ENCODE measurements at places on chromosomes 16 and 17.

GRCh38 chr16:13968835-13969234 is 48.9 kb downstream of the ERCC4 start:
- DNase-seq: no peak

DNA sequence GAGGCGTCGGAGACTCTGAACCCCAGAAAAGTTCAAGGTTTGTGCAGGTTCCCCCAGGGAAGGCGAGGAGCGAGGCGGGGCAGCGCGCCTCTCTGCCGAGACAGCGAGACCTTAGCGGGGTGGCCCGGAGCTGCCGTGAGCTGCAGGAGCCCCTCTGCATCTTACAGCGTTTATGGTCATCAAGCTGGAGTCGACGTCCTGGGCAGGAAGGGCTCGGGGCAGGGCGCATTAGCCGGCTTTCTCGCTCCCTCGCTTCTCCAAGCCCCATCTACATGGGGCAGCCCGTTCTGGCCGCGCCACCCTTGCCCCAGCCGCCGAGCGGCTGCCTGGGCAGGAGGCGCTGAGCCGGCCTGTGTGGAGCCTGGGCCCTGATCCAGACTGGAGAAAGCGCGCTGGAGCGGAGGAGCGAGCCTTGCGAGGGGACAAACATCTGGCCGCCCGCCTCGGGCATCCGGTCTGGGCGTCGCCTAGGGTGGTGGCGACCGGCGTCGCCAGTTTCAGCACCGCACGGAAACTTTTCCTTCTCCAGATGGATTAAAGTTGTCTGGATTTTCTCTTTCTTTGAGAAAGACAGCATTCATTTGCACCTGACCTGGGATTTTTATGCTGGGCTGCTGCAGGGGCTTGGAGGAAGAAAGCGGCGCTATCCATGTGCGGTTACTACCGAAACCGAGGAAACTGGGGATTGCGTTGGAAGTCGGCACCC is 750 bp downstream of the TMEM132E start:
- DNase-seq: no peak

GRCh38 chr16:69762814-69763598 is 874 bp downstream of the WWP2 start:
- peak; percentile 49 for DNase-seq

DNA sequence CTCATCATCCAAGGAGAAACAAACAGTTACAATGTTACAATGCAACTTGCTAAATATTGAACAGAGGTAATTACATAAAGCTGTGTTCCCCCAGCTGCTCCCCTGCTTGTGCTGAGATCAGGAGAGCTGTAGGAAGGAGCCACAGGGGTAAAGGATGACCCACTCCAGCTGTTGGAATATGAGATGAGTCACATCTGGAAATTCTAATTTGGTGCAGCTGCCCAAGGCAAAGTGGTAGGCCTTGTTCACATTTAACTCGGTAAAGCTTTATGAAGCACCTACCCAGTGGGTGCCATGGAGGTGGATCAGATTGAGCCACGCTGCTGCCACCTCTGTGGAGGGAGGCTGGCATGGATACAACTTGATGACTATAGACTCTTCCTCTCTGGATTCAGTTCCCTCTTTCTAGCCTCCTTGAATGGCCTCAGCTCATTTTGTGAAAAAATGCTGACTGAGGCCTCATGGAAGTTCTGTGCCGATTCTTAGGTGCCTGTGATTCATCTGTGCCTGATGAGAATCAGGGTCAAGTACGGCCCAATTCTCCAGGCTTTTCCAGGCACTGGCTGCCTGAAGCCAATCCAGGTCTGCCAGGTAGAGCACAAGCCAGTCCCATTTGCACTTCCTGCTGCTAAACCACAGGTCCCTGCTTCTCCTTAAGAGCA is 7.4 kb downstream of the ZNF689 start:
- DNase-seq: peak; percentile 37

DNA sequence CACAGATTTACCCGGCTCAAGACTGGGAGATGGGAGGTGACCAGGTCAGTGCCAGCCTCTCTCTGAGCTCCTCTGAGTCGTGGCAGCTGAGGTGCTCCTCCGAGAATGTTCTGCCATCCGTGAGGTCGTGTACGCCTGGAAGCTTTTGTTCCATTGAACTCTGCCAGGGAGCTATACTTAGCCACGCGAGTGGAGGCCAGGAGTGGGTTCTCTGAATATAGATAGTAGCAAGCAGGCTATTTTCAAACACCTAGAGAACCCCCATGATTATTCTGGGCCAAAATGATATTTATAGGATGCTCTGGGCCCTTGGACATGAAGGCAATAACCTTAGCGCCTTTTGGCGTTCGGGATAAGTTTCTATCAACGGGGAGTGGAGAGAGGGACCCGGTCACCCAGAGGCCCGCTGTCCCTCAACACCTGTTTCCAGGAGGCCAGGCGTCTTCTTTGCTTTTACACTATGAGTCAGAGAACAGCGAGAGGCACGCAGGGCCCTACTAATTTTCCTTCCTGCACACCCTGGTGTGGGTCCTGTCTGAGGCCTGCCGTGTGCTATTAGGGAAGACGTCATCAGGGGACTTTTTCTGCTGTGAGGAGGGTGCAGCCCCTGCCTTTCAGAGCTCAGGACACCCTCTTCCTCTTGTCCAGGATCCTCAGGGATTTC is 11.0 kb upstream of the MVD start:
- DNase-seq: no peak

GRCh38 chr17:74831444-74832146 is 28.1 kb downstream of the GRIN2C start:
- DNase-seq: no peak

- no peak for DNase-seq
Measured at GRCh38 chr17:40556198-40556661, 9.0 kb downstream of the CCR7 start.

DNA sequence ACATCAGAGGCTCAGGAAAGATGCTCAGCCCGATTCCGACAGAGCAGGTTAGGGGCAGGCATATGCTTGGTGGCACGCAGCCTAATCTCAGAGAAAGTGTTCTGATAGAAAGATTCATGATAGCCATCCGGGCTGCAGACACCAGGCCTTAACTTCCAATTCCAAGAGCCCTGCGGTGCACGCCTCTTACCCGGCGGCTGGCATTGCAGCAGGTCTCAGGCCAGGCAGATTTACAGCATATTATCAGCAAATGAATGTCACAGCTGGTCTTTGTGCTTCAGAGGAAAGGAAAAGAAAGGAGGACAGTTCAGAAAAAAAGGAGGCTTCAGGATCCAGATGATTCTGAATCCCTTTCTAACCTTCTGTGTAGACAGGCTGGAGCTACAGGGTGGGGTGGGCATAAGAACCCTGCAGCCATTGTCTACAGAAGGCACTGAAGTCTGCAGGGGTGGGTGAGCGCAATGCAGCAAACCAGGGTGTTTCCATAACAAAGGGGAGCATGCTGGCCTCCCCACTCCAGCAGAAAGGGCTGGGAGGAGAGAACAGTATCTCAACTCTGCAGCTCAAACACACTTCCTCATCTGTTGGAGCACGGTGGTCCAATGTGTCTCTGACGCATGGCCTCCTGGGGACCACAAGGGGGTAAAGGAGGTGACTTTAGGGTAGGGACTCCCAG is 277.4 kb upstream of the XYLT1 start:
- DNase-seq: no peak

DNA sequence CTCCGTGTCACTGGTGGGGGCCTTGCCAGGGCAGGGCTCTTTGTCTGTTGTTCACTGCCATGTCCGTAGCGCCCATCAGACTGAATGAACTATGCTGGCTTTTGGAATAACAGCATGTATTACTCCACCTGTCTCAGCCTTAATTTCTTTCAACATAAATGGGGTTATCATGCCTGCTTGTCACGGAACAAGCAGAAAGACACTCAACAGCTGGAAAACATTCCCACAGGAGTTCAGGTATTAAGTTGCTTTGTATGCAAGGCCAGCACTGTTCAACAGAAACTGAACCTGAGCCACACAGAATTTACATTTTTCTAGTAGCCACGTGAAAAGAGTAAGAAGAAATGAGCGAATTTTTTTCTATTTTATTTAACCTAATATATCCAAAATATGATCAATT is 13.1 kb downstream of the PPL start:
- no peak for DNase-seq

GRCh38 chr17:48981927-48982539 is 13.6 kb upstream of the GIP start:
- DNase-seq: no peak

- peak; percentile 80 for DNase-seq
Measured at GRCh38 chr16:84839054-84839453, 19.3 kb downstream of the CRISPLD2 start.

- DNase-seq: no peak
Measured at GRCh38 chr16:85057948-85058347, 30.4 kb downstream of the KIAA0513 start.

GRCh38 chr16:57725554-57725953 is 10.0 kb upstream of the KATNB1 start:
- DNase-seq: no peak

GRCh38 chr17:35432176-35433074 is at the start of gene SLFN12:
TSS of gene SLFN12 (minus strand) at chr17:35432500. CDS start at chr17:35423028, 9,472 bp downstream.
- DNase-seq: peak; percentile 98

DNA sequence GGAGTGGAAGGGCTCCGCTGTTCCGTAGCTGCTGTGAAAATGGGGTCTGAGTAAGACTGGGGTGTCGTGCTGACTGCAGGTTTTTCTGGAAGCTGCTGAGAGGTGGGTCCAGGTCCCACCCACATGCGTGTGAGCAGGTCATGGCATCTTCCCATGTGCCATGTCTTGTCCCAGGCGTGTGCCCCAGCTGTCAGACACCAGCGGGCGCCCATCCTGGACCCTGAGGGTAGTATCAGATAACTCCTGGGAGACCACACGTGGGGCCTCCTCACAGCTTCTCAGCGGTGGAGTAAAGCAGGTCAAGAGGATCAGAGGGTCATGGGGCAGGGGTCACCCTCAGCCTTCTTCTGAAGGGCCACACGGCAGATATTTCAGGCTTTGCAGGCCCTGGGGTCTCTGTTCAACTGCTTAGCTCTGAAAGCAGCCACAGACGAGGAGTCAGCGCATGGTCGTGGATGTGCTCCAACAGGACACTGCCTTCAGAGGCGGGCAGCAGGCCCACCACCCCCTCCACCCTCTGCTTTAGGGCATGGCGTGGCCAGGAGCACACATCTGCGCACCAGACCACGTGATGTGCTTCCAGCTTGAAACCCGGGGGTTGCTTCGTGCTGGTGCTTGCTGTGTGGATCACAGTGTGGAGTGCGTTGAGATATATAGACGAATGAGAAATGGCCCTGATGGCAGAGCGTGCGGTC is 68.7 kb downstream of the BANP start:
- no peak for DNase-seq

- no peak for DNase-seq
Measured at GRCh38 chr16:55955424-55955823, 80.3 kb upstream of the CES5A start.

GRCh38 chr16:49912721-49913120 is 56.8 kb upstream of the ZNF423 start:
- DNase-seq: no peak

- no peak for DNase-seq
Measured at GRCh38 chr16:70695331-70696070, 9.6 kb upstream of the MTSS2 start.

GRCh38 chr17:79622776-79623175 is 11.9 kb upstream of the RBFOX3 start:
- DNase-seq: no peak

- no peak for DNase-seq
Measured at GRCh38 chr16:35480361-35480760, 2020.9 kb downstream of the TP53TG3F start.

GRCh38 chr17:77601054-77601979 is 357.2 kb upstream of the TNRC6C start:
- no peak for DNase-seq

GRCh38 chr17:80856863-80857755 is 134.5 kb upstream of the CHMP6 start:
- DNase-seq: peak; percentile 15

DNA sequence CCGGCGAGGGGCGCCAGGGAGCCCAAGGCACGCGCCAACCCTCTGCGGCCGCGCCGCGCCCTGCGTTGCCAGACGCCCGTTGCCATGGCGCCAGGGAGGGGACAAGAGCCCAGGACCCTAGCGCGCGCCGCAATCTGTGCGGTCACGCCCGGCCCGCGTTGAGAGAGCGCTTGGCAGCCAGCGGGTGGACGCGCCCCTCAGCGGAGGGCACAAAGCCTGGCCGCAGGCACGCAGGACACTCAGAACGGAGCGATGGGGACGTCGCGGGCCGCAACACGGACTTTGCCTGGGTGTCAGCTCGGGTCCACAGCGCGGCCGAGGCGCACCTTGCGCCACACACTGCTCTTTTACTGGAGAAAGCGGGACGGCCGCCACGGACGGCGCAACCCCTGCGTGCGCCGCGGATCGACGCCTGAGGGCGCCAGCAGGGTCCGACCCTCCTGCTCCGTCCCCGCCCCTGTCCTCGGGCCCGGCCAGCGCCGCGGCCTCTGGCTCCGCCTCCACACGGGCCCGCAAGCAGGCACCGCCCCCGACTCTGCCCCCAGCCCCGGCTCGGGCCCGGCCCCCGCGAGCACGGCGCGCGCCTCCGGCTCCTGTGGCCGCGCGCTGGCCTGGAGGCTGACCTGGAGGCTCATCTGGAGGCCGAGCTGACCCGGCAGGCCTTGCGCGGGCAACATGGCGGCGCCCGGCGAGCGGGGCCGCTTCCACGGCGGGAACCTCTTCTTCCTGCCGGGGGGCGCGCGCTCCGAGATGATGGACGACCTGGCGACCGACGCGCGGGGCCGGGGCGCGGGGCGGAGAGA is at the start of gene GFER:
TSS of gene GFER (plus strand) at position 650 of the 803 bp plus-strand sequence. CDS start at position 676, 26 bp downstream.
- DNase-seq: peak; percentile 93

DNA sequence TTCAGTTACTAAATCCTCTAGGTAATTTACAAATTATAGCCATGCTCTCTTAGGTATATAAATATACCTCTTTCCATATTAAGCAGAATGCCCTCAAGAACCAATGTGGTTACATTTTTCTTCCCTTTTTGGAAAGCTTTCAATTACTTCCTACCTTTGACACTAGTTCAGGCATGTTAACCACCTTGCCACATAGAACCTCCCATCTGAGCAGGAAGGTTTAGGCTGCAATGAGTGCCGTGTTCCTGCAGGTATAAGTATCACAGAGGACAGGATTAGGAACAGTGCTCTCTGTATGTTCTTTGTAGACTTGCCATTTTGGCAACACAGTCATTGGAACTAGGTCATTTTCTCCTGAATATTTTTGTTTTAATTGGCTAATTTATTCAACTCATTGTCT is 20.1 kb downstream of the KRT25 start:
- no peak for DNase-seq

GRCh38 chr17:3805581-3805980 is 4.6 kb upstream of the ITGAE start:
- DNase-seq: no peak

DNA sequence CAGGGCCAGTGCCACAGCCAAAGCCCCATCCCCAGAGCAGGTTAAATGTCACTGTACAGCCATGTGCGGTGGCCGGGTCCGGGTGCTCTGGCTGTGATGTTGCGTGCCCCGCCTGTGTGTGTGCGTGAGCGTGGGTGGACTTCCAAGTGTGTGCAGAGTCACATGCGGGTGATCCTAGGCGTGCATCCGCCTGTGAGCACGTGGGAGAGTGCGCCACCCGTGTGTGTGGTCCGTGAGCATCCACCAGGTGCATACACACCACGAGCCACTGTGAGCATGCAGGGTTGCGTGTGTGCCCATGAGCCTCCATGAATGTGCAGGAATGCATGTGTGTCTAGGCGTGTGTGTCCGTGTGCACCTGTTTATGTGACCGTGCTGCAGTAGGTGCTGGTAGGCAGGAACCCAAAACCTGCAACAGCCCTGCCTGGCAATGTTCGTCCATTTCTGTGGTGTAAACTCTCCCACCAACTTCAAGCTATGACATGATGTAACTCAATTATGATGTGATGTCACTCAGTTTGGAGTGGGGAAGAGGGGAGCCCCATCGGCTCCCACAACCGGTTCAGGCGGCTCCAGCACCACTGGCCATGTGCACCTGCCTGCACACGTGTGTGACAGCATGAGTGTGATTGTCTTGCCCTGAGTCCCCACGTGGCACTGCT is 37.6 kb upstream of the ACSF3 start:
- no peak for DNase-seq

- DNase-seq: peak; percentile 42
Measured at GRCh38 chr17:61239327-61239726, 160.3 kb upstream of the TBX2 start.

All from IMR-90 (cell line).